ENCODE measurements at places on chromosomes 11 and 22.

DNA sequence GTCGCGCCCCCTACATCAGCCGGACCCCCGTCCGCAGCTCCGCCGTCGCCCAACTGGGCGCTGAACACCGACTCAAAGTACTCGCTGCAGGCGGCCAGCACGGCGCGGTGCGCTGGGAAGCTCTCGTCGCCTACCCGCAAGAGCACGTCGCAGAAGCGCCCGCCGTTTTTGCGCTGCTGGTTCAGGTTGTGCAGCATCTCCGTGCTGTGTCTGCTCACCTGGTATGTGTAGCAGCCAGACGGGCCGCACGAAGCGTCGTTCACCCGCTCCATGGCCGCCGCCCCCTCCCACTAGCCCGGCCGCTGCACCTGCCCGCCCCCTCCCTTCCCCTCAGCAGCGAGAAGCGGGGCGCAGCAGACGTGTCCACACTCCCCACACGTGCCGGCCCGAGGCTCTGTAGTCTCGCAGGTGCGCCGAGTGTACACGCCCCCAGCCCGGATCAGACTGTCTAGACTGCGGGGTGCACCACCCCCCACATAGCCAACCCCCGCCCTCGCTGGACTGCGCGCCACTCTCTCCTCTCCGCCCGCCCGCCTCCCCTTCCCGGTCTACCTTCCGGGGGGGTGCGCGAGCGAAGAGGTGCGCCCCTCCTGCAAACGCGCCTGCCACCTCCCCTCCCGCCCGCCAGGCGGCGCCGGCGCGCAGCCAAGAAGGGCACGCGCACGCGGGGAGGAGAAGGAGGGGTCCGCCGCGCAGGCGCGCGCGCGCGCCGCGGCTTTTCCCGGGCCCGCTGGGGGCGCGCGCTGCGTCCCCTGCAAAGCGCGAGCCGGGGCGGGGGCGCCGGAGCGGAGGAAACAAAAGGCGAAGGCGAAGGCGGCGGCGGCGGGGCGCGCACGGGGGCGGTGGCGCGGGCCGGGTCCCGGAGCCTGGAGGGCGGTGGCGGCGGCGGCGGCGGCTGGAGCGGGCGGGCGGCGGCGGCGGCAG lies 553 bp downstream of the PATZ1 start:
- DNase-seq = peak; percentile 88

- DNase-seq = no peak
These were observed 3.1 kb downstream of the FOSL1 start for GRCh38 chr11:65897020-65897471.

GRCh38 chr22:41917375-41917902 lies 2.6 kb upstream of the SHISA8 start:
- no peak for DNase-seq

GRCh38 chr11:117217141-117218084 lies 14.5 kb downstream of the PCSK7 start:
- no peak for DNase-seq

GRCh38 chr11:122645847-122646246 lies 9.7 kb upstream of the UBASH3B start:
- no peak for DNase-seq

DNA sequence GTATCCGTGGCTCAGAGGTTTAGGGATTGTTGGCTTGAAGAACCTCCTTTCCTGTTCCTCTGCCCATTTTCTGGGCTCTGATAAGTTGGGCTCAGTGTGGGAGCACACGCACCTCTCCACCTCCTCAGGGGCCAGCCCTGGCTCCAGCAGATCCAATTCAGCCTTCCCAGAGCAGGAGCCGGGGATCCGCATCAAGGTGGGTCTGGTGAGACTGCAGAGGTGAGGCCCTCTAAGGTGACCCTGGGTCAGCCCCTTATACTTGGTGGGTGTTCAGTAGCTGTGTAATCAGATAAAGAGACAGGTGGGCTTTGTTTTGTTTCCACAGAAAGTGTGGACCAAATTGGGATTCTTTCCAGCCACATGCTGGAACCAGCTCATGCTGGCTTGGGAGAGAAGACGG lies 1466.0 kb downstream of the TBC1D22A start:
- no peak for DNase-seq

DNA sequence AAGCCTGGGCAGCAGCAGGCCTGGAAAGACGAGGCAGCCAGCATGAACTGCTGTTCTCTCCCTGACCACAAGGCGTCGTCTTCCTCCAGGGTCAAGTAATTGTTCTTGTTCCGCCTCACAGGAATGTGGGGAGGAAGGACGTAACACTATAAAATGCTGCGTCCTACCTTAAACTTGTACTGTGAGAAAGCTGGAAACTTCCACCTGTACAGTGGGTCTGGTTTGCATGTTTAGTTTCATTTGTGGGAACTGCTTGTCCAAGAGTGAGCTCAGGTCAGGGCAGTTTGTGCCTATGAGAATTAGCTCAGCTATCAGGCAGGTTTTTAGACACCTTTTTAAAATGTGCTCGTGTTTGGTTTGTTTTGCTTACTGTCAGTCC lies 55.2 kb downstream of the PANX1 start:
- DNase-seq = peak; percentile 14

DNA sequence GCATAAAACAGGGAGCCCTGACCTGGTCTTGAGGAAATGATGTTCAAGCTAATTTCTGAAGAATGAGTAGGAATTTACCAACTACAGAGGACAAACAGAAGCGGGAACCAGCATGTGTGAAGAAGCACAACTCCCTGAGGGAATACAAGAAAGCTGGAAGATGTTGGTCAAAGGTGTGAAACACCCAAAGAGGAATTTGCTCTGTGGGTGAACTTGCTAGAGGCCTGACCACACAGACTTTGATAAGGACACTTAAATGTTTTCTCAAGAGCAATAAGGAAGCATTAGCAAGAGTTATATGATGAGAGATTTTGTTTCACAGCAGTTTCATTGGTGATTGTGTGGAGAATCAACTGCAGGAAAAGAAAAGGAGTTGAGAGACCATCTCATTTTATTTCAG lies 17.6 kb downstream of the SLC5A12 start:
- DNase-seq = no peak

DNA sequence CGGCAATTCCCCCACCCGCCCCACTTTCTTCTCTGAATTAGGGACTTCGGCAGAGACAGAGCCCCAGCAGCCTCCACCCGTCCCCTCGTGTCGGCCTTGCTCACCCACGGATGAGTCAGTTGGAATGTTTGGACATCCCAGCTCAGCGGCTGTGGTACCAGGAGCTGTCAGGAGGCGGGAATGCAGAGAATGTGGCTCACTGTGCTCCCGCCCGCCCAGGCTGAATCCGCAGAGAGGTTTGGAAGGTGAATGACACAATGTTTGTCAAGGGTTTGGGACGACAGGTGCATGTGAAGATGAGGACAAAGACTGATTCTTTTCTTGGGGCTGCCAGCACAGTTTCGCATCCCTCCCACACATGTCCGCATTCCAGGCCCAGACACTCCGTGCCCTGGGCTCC lies 39.6 kb downstream of the LIF start:
- no peak for DNase-seq

- peak; percentile 68 for DNase-seq
These were observed at the start of gene BCR for GRCh38 chr22:23180301-23180892. BCR (plus strand) TSS chr22:23180509; CDS start chr22:23180961, 452 bp downstream.

DNA sequence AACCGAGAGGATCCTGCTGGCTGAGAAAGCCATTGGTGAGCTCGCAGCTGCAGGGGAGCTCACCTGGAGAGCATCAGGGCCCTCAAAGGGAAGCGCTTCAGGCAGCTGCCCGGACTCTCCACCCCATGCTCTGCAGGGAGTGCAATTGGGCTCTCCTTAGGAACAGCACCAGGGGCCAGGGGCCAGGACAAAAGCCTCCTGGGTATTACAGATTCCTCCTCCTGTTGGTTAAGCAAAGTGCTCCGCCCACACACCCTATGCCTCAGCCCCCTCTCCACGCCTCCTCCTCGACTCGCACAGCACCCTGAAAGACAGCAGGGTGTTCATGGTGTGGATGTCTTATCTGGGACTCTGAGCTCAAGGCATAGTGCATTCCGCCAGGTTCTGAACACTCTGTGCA lies 139.9 kb downstream of the SHANK2 start:
- DNase-seq = no peak

- DNase-seq = no peak
These were observed 148.9 kb upstream of the CADM1 start for GRCh38 chr11:115653076-115653475.

DNA sequence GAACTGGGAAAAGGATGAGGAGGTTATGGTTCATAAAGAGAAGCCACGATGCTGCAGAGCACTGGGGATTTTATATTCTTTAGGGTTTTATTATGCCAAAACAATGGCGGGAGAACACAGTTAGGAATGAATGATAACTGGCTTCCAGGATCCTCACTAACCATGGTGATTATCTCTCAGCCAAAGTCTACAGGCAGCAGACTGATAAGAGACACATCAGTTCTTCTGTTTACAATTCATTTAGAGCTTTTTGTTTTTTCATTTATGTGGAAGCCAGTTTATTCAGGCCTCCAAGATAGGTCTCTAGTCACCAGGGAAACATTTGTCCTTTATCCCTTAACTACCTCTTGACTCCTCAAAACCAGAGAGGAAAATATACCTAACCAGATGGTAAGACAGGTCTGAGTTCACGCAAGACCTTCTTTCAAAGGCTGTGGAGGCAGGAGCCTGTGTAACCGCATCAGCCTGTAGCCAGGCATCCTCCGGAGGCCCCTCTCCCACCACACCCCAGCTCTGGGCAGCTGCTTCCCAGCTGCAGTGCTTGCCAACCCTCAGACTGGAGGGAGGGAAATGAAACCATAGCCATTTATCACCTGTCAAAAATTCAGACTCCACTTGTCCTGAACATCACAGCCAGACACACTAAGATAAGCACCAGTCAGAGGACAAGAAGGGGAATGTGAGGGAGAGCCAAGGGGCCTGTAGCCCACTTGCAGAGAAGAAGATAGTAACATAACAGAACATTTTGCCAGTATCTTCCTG lies 57.2 kb upstream of the FAM181B start:
- no peak for DNase-seq

GRCh38 chr22:44455151-44455962 lies 42.7 kb downstream of the RTL6 start:
- peak; percentile 19 for DNase-seq

DNA sequence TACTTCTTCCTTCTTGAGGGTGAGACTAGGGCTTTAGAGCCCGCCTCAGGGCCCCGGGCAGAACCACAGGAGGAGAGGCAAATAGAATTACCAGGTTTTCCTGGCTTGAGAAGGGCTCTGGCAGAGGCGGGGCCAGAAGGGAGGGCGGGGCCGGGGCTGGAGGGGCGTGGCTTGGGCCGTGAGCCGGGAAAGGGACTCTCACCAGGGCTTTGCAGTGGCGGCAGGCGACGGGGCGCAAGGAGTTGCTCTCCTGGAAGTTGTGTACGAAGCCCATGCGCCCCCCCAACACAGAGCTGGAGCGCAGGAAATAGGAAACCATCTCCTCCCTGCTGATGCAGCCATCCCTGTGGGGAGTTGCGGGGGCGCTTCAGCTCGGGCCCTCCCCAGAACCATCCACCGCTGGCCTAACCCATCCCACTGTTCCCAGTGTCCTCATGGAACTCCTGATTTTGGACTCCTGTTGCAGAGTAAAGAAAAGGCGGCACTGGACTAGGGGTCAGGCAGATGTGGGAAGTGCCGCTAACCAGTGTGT lies 6.9 kb upstream of the NRXN2 start:
- no peak for DNase-seq

- no peak for DNase-seq
These were observed 69.3 kb downstream of the LRP5 start for GRCh38 chr11:68381716-68382115.

GRCh38 chr22:46150655-46151477 lies 540 bp downstream of the PPARA start:
- DNase-seq = peak; percentile 65

DNA sequence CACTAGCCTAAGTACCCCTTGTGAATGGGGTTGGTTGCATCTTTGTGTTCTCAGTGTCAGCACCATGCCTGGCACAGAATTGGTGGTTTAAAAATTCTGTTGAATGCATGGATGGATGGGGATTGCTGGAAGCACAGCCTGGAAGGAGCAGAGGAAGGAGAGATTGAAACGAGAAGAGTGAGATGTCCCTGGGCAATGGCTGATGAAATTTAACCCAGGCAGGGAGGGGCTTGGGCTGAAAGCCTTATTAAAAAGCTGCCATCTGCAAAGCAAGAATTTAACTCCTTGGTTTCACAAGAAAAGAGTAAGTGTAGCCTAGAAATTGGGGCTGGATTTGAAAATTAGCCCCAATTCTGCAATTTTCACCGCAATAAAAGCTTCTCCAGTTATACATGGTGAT lies 126.7 kb downstream of the TEAD1 start:
- DNase-seq = no peak

- no peak for DNase-seq
These were observed 122.8 kb downstream of the SHANK2 start for GRCh38 chr11:71129624-71130023.

GRCh38 chr11:127248476-127248875 lies 247.9 kb upstream of the KIRREL3 start:
- DNase-seq = no peak

DNA sequence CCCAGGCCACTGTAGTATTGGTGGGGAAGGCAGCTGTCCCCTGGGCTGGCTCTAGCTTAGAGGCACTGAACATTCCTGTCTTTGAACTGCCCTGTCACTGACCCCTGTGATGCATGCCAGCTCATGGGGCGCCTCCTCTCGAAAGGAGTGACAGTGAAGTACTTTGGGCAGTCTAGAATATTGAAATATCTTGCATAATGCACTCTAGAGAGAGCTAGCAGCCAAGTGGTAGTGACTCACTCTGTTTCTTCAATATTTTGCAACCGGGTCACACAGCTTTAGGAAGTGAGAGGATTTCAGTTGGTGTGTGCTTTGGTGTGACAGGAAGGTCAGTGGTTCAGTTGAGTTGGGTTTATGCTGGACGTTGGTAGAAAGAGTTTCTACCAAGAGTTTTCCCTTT lies 35.5 kb upstream of the ST14 start:
- no peak for DNase-seq

DNA sequence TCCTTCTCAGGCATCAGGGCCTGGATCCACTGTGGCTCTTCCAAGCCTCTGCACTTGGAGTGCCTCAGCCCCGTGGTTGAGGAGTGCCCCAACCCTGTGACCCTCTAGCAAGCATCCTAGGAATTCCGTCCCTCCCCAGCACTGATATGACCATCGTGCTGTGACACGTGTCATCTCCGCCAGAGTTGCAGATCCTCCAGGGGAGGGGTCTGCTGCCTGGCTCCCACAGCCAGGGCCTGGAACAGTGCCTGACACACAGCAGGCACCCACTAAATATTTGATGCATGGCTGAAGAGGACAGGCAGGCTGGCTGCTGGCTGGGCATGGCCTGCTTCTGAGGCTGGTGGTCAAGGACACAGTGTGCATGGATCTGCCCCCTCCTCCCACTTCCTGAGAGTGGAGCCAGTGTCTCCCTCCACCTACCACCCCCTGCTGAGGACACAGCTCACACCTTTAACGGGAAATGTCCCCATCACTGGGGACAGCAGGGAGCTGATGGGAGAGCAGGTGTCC lies 1.7 kb upstream of the CD81 start:
- no peak for DNase-seq

GRCh38 chr11:40139536-40139935 lies 1319.9 kb downstream of the LRRC4C start:
- no peak for DNase-seq

- DNase-seq = no peak
These were observed 27.2 kb downstream of the NAV2 start for GRCh38 chr11:19739872-19740271.

- DNase-seq = no peak
These were observed 78.9 kb downstream of the GRK3 start for GRCh38 chr22:25643232-25644000.

- DNase-seq = peak; percentile 69
These were observed 1.2 kb downstream of the SYVN1 start for GRCh38 chr11:65132988-65133700.
